ENCODE measurements at places on chromosomes 5 and 9. TPM values are rescaled to one million over a fixed set of nuclear protein-coding genes. Genes with fewer than 3 reads are reported as not detected.

GRCh38 chr9:133168432-133168831 is 4.7 kb upstream of the GBGT1 start:
- no peak for DNase-seq

- no peak for DNase-seq
Measured at GRCh38 chr9:111966861-111967291, 70.3 kb downstream of the UGCG start.

DNA sequence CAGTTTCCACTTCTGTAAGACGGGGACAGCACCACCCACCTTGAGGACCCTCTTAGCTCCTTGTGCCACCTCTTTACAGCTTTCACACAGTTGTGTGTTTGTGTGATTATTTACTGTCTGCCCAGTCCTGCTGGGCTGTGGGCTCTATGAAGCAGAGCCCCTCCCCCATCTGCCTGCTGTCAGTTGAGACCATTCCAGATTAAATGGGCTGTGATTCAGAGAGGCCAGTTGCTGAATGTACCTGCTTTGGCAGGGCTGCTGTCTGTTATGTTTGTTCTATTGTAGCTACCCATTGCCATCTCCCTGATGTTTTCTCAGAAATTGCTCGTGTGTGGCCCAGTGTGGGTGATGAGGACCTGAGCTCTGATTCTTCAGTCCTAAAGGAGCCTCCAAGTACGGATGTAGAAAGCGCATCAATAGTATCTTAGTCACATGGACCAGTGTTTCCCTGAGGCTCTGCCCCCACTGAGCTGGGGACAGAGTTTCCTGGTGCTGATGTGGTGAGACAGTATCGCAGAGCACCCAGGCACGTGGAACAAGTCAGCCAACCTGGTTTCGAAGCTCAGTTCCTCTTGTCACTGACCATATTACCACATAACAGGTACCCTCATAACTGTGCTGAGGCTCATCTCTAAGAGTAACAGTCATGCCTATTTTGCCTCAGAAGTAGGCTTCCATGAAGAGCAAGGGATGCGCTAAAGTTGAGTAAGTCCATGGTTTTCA is 3.7 kb downstream of the ANGPTL2 start:
- DNase-seq = no peak

- DNase-seq = no peak
Measured at GRCh38 chr5:166346726-166347374, 1944.6 kb upstream of the WWC1 start.

- DNase-seq = no peak
Measured at GRCh38 chr9:107405511-107405910, 84.1 kb downstream of the KLF4 start.

The ARHGEF37 gene
- 13.1 TPM for total RNA-seq

DNA sequence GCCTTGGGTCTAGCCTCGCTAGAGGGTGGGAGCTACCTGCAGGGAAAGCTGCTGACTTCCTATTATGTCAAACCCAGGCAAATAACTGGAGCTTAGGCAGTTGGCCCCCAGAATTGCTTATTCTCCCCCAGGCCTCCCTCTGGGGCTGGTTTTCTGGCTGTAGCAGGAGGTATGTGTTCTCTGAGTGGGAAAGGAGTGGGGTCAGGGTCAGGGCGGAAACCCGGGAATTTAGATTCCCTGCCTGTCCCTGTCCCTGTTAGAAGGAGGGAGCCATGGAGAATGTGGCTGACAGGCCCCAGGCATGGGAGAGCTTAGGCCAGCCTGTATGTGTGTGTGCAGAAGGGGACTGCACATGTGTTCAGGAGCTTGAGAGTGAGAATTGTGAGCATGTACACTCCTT is 13.6 kb upstream of the CXXC5 start:
- no peak for DNase-seq

- no peak for DNase-seq
Measured at GRCh38 chr5:26329562-26330189, 708.7 kb downstream of the CDH9 start.

The SLC25A2 gene
- not detected for total RNA-seq

DNA sequence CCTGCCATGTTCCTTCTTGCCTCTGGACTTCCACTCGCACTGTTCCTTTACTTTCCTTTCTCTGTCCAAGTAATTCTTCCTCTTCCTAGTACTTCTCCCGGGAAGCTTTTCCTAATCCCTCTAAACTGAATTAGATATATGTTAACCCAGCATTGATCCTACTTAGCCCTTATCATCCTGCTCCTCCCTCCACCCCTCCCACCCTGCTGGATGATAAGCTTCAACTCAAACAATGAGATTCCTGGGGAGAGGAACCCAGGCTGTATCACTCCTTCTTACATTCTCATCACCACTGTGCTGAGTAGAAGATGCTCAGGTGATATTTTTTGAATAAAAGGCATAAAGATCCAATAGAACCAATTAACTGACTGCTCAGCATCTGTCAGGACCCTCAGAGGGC is 45.7 kb downstream of the CDK5RAP2 start:
- no peak for DNase-seq

- DNase-seq = no peak
Measured at GRCh38 chr5:67178085-67178484, 18.5 kb downstream of the CD180 start.

DNA sequence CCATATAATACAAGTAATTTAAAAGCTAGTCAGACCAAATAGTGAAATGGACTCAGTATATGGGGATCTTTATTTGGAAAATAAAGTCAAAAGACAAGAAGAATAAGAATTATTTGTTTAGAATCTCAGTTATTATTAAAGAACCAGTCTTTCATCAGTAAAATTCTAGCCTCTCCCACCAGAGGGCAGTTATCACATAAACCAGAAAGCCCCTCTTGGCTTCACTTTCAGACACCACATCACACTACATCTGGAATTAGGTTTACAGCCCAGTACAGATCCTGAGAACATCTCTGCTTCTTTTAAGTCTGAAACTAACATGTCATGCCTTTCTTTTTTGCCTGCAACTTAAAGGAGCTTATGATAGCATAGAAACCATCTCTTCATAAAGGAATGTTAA is 12.2 kb upstream of the HSPB3 start:
- peak; percentile 18 for DNase-seq

DNA sequence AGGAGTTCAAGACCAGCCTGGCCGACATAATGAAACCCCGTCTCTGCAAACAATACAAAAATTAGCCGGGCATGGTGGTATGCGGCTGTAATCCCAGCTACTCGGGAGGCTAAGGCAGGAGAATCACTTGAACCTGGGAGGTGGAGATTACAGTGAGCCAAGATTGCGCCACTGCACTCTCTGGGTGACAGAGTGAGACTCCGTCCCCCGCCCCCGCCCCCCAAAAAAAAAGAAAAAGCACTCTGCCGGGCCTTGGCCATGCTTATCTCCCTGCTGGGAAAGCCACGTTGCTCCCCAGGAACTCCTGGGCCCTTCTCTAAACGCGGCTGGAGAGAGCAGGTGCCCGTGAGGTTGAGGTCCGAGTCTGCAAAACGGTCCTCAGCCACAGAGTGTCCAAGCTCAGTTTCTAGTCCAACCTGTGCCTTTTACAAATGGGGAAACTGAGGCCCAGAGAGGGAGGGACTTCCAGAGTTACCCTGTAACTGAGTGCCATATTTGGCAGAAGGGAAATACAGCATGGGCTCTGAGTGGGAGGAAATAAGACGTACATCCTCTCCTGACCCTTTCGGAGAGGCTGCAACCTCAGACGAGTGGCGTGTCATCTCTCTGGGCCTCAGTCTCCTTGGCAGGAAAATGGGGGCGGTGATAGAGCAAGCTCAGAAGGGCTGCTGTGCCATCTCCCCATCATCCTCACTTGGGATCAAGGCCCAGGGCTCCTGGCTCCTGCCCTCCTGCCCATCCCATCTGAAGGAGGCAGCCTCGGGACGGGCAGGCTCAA is 6.6 kb upstream of the PHYHD1 start:
- no peak for DNase-seq

DNA sequence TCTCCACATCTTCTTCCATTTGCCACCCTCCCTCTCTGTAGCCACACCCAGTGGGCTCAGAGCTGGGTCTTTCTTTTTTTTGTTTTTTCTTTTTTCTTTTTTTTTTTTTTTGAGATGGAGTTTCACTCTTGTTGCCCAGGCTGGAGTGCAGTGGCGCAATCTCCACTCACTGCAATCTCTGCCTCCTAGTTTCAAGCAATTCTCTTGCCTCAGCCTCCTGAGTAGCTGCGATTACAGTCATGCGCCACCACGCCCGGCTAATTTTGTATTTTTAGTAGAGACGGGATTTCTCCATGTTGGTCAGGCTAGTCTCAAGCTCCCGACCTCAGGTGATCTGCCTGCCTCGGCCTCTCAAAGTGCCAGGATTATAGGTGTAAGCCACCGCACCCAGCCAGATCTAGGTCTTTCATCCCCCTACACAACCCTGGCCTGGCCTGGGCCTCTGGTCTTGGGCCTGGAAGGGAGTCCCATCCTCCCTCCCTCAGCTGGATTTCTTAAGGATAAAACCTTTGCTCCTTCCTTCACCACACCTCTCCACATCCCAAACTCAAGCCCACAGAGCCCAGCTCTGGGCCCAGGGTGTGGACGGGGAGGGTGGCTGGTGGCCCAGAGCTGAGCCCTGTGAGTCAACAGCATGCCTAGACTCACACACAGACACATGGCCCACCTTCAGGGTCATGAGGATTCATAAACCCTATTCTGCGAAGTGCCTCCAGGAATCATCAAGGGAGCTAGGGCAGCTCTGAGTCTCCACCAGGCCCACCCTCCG is 18.8 kb upstream of the KCNIP1 start:
- no peak for DNase-seq

DNA sequence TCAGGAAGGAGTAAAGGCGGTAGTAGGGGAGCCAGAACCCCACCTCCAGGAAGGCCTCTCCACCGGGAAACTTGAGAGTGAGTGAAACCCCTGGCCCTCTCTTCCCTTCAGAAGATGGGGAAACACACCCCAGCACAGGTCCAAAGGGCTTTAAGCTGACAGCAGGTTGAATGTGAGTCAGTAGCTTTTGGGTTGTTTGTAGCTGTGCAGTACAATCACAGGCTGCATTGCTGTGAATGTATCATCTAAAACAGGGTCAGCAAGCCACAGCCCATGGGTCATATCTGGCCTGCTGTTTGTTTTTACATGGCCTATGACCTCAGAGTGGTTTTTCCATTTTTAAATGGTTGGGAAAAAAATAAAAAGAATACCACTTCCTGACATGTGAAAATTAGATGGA is 10.0 kb downstream of the OTULINL start:
- DNase-seq = no peak

DNA sequence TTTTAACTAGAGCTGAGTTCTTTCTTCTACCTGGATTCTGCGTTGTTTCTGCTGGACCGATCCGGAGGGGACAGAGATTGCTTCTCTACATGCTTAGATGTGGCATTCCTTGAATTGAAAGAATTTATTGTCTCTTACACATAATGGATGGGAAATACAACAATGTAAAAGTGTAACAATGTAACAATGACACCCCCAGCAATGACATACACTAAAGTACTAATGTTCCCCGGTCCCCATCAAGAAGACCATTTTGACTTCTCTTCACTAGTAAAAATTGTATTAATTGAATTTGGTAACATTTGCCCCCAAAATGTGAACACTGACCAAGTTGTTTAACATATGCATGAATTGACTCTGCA is 760.2 kb downstream of the TAF11L14 start:
- no peak for DNase-seq

The CDO1 gene
- total RNA-seq = 4.8 TPM

DNA sequence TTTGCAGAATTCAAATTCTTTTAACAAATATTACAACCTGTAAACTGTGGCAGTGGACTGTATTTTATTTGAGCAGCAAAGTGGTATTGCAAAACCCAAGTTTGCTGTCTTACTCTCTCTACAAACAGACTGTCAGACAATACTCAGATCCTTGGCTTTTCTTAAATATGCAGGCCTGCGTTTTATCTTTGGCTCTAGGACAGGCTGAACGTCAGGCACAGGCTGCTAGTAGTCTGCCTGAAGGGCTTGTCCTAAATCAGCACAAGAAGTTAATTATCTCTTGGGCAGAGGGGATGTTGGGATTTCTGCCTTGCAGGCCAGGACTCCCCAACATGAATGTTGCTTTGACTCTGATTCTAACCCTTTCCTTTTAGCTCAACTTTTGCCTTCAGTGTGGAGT is 147.5 kb downstream of the SLIT3 start:
- no peak for DNase-seq

The SLC36A2 gene
- not detected for total RNA-seq

DNA sequence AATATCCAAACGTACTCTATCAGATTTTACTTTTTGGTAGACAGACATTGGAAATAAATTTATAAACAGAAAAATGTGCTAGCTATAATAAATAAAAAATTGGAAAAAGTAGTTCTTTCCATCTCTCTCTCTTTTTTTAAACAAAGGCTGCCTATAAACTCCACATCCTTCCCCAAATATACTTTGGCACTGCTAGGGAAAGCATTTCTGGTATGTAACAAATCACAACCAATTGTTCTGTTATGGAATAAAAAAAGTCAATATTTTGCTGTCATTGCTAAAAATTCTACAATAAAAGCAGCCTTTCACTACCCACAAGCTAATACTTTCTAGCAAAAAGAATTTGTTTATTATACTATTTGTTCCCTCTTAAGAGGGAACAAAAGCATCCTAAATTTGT is 169.2 kb upstream of the TARS1 start:
- no peak for DNase-seq

DNA sequence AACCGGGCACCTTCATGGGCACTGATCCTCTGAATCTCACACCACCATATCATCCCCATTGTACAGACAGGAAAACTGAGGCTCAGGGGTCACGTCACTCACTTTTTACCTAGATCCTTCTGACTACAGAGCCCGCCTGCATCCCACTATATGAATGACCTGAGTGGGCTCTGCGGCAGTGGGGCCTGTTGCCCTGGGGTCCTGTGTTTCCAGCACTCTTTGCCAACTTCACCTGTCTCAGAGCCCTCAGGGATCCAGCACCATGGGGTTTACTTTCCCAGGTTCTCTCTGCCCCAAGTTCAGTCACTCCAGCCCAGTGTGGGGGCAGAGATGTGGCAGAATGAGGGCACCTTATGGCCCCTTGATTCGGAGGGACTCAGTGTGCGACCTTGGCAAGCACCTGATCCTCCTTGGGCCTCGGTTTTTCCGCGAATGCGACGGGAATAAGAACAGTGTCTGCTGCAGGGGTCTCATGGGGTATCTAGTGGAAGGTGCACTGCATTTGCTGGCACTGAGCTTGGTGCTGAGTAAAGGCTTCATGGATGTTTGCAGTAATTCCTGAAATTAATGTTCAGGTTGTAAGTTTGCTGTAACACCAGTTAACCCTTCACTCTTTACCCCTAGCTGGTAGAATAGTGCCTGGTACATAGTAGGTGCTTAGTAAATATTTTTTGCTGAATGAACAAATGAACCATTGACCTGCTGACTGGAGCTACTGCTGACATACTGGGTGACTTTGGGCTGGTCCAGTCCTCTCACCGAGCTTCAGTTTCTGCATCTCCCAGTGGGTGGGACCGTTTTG is 47.1 kb upstream of the BOD1 start:
- no peak for DNase-seq

GRCh38 chr5:116583085-116583861 is 8.7 kb upstream of the SEMA6A start:
- no peak for DNase-seq

DNA sequence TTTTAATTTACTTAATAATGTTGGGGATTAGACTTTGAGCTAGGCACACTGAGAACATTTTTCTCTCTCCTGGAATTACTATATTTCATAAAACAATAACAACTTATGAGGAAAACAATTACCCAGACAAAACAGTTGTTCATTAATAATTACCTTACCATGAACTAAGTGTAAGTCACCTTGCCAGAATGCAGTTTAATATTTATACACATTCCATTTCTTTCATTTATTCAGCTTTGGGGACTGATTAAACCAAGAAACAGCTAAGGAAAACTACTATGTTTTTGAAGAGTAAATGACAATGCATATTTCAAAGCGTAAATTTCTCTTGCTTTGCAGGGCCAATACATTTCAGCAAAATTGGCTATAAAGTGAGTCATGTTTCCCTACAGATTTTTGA is 616.2 kb downstream of the PRELID2 start:
- no peak for DNase-seq

GRCh38 chr5:15521381-15522186 is 21.6 kb downstream of the FBXL7 start:
- DNase-seq = no peak
